Stromal cell of bone marrow (primary cell): ENCODE measurements at places on chromosomes 12 and 14.

DNA sequence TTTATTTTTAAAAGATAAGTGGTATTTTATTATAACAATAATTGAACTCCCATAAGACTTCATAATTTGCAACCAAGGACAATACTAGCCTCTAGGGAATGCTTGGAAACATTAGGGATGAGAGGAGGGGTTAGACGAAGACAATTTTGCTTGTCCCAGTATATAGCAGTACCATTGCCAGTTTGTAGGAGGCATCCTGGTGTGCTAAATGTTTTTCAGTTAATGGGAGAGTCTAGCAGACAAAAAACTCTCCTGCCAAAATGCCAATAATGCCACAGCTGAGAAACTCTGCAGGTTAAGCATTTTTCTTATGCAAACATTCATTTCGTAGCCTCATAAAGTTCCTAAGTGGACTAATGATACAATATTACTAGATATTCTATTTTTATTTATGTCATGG is 38.1 kb downstream of the RASSF9 start:
- no peak for DNase-seq

GRCh38 chr14:93173943-93174395 is 10.7 kb downstream of the MOAP1 start:
- DNase-seq: no peak

DNA sequence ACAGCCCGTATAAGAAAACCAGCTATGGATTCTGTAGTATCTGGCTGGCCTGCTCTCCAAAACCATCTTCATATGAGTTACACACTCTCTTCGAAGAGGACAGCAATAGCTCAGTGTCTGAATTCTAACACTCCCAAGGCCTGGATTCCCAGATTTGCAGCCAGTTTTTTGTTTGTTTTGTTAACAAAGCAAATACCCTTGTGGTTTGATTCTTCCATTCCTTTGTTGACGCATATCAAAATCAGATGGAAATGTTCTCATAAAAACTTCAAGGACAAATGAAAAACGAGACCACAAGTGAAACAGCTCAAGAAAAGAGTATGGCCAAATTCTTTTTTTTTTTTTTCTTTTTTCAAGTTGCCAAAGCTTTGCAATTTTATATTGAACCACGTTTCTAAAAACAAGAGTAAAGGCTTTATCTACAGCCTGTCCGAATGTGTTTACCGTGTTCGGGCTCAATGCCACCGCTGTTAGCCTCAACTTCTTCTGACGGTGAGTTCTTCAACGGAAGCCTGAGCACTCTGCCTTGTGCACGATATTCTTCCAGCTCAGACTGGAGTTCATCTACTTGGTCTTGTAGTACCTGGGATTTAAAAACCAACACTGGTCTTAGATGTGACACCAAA is 67.5 kb downstream of the NIN start:
- peak; percentile 85 for DNase-seq

DNA sequence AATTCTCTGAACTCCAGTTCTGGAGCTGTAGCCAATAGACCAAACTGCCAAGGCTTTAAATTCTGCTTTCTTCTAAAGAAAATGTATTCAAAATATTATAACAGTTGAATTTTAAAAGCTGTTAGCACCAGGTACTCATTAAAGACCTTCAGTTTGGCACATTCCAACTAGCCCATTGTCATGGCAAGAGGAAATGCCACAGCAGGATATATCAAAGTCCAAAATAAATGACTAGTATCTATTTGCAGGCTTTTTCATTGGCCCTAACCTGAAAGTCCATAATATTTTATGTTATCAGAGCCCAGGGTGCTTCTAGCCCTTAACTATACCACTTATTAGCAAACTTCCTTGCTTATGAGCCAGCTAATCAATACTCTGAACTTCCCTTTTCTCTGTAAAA is 3.1 kb upstream of the RIC8B start:
- DNase-seq: no peak

GRCh38 chr12:82057770-82058169 is 298.6 kb upstream of the PPFIA2 start:
- no peak for DNase-seq

GRCh38 chr12:42187799-42188198 is 43.1 kb upstream of the GXYLT1 start:
- DNase-seq: no peak

DNA sequence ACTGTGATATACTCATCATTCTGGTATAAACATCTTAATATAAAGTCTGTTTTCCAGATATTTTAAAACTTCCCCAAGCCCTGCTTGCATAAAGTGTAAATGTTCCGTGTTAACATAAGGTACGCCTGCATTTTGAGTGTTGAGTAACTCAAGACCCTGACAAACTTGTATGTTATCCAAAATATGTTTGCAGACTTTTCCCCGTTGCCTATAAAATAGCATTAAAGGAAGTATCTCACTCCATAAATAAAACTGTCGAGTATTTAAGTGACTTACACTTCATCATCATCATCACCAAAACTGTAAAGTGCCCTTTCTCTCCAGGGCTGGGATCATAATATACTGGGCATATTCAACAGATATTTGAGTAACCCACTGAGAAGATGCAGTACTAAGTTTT is 64.6 kb upstream of the TSPAN8 start:
- no peak for DNase-seq

DNA sequence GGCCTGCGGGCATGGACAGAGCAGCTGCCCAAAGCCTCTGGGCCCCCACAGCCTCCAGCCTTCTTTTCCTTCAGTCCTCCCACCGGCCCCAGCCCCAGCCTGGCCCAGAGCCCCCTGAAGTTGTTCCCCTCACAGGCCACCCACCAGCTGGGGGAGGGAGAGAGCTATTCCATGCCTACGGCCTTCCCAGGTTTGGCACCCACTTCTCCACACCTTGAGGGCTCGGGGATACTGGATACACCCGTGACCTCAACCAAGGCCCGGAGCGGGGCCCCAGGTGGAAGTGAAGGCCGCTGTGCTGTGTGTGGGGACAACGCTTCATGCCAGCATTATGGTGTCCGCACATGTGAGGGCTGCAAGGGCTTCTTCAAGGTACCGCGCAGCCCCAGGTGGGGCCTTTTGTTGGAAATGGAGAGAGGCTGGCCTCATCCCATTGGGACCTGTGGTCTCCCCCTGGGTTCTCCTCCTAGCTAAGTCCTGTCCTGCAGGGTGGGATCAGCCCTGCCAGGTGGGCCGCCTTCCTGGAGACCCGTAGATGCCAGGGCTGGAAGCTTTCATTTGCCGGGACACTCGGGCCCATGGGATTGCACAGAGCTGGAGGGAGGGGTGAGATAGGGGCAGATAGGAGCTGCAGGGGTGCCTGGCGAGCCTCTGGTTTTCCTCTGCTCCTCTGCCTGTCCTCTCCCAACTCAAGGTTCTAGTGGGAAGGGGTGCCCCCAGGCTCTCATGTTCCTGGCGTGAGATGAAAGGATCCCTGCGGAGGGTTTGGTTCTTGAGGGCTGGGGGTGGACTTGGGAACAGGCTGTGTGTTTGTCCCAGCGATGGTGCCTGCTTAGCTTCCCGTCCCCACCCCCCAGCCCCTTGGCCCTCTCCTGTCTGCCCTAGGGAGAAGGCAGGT is 3.8 kb downstream of the NR4A1 start:
- no peak for DNase-seq

- peak; percentile 32 for DNase-seq
Measured at GRCh38 chr12:1093166-1093751, 102.2 kb downstream of the ERC1 start.

DNA sequence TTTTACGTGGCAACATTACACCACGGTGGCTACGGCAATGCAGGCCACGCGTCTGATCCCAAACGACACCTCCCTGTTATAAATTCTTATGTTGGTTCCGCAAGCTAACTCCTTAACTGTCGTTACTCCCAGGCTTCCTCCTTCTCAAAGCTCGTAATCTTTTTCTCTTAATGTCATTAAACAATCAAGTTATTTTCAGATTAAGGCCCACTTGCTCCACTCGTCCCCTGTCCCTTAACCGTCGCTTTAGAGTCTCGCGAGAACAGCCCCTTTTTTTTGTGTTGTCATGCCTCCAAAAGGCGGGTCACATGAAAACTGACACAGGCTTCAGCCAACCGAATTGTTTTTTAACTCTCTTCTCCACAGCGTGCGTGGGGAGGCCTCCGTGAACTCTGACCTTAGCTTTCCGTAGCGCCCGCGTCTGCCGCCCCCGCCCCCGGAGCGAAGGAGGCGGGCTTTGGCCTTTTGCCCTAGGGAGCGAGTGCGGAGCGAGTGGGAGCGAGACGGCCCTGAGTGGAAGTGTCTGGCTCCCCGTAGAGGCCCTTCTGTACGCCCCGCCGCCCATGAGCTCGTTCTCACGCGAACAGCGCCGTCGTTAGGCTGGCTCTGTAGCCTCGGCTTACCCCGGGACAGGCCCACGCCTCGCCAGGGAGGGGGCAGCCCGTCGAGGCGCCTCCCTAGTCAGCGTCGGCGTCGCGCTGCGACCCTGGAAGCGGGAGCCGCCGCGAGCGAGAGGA is at the start of gene CAND1:
CAND1 (plus strand) TSS at position 463 of the 737 bp plus-strand sequence. CDS start 360 bp downstream, outside the sequence.
- DNase-seq: peak; percentile 98

- peak; percentile 13 for DNase-seq
Measured at GRCh38 chr12:70040141-70040540, 203.1 kb upstream of the CNOT2 start.

DNA sequence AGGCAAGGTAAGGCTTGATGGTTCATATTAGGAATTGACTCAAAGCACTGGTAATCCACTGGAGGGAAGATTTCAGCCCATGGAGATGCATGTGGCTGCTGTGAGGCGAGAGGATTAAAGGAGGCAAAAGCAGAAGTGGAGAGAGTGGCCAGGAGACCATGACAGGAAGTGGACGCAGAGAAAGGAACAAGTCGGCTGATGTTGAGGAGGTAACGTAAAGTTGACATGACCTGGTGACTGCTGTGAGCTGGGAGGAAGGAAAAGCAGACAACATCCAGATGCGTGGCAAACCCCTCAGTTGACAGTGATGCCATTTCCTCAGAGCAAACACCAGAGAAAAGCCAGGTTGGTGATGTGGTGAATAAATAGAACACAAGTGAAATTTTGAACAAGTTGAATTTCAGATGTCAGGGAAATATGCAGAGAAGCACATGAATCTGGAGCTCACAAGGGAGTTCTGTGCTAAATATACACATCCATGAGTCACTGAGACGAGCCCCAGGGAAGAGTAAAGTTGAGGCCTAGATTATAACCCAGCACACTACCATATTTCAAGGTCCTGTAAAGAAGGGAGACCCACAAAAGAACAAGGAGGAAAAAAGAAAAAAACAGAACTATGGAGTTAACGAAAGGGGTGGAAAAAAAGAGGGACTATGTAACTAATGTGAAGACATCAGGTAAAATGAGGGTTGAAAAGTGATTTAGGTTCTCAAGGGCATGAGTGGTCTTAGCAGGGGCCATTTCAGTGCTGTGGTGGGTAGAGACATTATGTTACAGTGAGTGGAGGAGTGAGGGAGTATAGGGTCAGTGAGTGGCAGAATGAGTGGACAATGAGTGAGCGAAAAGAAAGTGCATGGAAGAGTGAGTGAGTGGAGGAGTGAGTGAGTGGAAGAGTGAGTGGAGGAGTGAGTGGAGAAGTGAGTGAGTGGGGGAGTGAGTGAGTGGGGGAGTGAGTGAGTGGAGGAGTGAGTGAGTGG is 61.6 kb upstream of the GZMB start:
- DNase-seq: no peak

- no peak for DNase-seq
Measured at GRCh38 chr12:12115514-12115913, 44.8 kb downstream of the BCL2L14 start.

DNA sequence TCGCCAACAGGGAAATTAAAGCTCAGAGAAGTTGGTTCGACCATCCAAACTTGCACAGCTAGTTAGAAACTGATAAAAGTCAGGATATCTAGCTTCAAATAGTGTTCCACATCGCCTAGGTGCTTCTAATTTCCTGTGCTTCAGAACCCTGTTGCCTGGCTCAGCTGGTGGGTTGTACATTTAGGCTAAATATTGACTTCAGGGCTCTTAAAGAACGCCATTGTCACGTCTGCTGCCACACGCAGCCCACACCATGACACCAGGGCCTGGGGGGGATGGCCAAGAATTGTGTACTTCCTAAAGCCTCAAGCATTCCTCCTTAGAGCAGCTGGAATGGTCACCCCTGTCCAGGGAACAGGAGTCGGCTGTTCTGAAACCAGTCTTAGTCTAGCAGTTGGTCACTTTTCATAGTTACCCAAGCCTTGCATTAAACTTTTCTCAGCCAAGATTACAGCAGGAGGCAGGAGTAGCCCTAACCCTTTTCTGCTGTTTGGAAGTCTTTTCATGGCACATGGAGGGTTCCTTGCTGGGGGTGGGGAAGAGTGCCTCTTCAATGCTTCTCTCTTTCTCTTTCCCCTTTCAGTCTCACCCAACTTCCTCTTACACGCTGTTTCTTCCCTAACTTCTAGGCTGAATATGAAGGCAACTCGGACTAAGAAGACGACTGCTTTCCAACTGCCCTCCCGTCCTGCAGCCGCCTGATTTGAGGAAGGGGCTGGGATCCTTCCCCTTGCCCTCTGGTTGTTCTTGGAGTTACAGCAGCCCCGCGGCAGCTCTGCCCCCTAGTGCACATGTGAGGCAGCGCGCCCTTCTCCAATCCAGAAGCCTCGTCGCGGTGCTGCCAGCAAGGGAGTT is 17.1 kb downstream of the FOS start:
- peak; percentile 55 for DNase-seq

- no peak for DNase-seq
Measured at GRCh38 chr14:72503696-72504368, 390.1 kb downstream of the DPF3 start.

GRCh38 chr12:131229426-131230339 is 276.0 kb downstream of the ADGRD1 start:
- no peak for DNase-seq

DNA sequence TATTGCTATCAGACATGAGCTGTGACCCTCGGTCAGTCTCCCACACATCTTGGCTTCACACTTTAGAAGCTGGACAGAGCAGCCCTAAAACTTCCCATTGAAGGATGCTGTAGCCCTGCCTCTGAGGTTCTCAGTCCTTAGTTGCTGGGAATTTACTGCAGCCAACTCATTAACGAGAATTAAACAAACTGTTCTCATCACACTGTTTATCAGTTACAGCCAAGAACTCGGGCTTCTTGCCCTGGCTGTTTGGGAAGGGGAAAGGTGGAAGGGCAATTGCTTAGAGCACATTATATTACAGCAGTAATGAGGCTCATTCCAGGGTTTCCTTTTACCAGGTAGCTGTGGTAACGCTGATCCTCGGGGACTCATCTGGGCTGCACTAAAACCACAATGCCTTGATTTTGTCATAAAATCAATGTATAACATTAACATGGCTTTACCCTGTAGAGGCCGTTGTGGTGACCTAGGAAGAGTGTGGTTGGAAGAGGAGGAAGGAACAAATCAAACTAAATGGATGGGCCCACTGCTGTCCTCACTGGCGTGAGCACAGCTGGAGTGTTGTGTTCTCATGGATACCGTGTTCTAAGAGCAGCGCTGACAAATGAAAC is 87.1 kb downstream of the GPR135 start:
- DNase-seq: no peak

DNA sequence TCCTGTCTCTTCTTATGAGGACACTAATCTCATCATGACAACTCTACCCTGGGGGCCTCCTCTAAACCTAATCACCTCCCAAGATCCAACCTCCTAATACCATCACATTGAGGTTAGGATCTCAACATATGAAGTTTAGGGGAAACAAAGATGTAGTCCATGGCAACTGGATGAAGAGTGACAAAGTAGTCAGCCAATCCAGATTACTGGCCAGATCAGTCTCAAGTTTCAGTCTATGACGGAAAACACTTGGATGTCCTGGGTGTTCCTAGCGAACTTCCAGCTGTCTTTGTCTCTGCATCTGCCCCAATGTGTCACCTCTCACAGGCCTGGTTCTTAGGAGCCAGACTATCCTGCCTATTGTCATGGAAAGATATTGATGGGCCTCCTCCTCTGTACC is 630.8 kb downstream of the AACS start:
- DNase-seq: no peak

- no peak for DNase-seq
Measured at GRCh38 chr14:99101855-99102461, 170.0 kb downstream of the BCL11B start.

- peak; percentile 37 for DNase-seq
Measured at GRCh38 chr12:27464220-27464554, 17.7 kb downstream of the SMCO2 start.
